ENCODE measurements at places on chromosomes 6 and 20. TPM values are rescaled to one million over a fixed set of nuclear protein-coding genes. Genes with fewer than 3 reads are reported as not detected.

UBD gene
- 0.61 TPM for total RNA-seq

CNBD2 gene
- total RNA-seq = 6.1 TPM

SAMD3 gene
- not detected for total RNA-seq

CAGE1 gene
- not detected for total RNA-seq

RHAG gene
- total RNA-seq = not detected

SNAP25 gene
- 17.8 TPM for total RNA-seq

ABHD12 gene
- total RNA-seq = 149 TPM

CCDC170 gene
- total RNA-seq = 0.12 TPM

TMEM74B gene
- 3.9 TPM for total RNA-seq

EPPIN gene
- total RNA-seq = not detected

BPIFA2 gene
- total RNA-seq = not detected

GMNN gene
- 61.1 TPM for total RNA-seq

CST7 gene
- total RNA-seq = not detected
